ENCODE measurements at places on chromosomes 11 and 22. TPM values are rescaled to one million over a fixed set of nuclear protein-coding genes. Genes with fewer than 3 reads are reported as not detected.

MN1 gene
- total RNA-seq, result 0.47 TPM

MMP12 gene
- total RNA-seq, result 10.8 TPM

ARSA gene
- total RNA-seq, result 10.7 TPM

DNA sequence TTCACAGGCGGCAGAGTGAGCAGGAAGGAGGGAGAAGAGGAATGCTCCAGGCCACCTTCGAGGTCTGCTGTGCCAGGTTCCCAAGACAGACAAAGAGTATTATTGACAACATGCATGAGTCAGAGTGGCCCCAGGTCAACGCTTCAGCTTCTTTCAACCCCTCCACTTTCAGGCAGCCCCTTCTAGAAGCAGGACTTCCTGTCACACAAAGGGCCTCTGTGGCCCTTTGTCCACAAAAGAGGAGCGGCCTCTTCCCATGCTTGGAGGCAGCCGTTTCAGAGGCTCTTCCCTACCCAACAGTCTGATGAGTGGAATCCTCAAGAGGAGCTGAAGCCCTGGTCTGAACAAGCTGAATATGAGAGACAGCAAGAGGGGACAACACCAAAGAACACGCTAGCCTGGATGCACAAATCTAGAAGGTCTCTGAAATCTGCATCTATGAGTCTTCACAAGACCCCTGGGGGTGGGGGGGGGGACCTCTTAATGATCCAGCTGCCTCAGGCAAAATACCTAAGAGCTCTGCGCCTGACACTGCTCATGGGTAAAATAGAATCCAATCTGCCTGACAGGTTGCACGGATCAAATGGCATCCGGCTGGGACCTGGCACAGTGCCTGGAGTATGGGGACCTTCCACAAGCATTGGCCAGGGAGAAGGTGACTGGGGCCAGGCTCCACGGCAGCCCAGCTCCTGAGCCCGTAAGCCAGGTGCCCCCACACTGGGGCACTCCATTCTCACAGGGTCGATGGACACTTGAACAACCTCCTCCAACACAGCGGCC lies 67.5 kb downstream of the PACSIN2 start:
- no peak for DNase-seq

DNA sequence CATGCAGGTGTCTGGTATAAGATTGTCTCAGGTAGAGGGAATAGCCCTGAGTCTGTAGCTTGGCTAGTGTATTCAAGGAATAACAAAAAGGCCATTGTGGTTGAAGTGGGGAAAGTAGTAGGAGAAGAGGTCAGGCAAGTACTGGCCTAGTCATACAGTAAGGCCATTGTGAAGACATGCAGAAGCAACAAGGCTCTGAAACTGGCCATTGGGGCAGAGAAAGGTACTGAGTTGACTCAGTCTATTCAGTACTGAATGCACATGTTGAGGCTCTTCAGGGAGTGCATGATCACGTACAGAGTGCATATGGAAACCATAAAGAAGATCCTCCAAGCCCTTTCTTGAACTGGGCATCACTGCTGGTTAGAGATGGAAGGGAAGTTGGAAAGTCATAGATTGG lies 477.6 kb downstream of the SOX6 start:
- no peak for DNase-seq

- no peak for DNase-seq
Measured at GRCh38 chr22:32325811-32326237, 31.8 kb upstream of the RFPL3 start.

- no peak for DNase-seq
Measured at GRCh38 chr11:91998481-91998880, 226.1 kb upstream of the FAT3 start.
